Stimulated activated CD4-positive, alpha-beta T cell treated with anti-CD3 and anti-CD28 coated beads, Interleukin-15, amount 100 ng/mL, for 1 hour (primary cell): ENCODE measurements at places on chromosomes 2 and 18.

DNA sequence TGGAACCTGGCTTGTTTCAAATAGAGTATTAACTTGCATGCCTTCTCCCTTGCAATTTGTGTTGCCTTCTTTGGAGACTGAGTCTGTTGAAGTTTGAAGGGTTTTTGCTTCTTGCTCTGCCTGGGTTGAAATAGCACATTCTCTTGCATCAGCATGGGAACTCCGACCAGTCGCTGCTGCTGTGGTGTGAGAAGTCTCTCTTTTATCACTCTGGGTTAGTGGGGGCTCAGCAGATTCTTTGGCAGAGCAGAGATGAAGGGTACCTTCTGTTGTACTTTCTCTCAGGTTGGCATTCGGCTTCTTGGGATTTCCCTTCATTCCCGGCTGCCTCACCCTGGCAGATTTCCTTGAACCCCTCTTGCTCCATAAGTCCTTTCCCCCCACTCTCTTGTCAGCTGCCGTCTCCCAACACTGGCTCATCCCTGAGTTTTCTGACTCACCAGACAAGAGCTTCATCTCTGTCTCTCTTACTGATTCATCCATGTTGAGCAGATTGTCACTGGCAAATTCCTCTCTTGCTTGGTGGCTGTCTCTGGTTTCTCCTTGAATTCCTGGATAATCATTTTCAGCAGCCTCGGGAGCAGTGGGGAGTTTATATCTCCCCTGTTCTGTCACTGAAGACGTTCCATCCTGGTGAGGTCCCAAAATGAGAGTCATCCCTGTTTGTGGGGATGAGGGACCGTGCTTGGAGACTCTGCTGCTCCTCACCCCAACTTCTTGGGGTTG, 49.9 kb downstream of the ALPK2 start:
- DNase-seq: no peak

- DNase-seq: no peak
Measured at GRCh38 chr18:48762836-48763718, 187.7 kb downstream of the SMAD7 start.

GRCh38 chr2:137942833-137943677, 21.2 kb upstream of the HNMT start:
- DNase-seq: no peak

DNA sequence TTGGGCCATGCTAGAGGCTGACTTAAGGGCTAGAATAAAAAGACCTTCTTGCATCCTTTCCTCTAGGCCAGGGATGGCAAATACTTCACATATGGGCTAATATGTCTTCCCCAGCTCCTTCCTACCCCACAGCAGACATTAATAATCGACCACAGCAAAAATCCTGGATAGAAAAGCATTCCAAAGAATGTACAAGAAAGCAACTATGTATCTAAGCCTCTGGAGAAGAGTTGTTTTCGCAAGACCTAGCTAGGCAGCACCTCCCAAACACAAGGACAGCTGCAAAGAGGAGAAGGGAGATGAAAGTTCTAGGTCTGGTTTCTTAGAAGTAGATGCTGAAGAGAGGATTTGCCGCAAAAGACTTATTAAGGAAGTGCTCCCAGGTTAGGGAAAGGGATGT, 372.6 kb downstream of the SLC4A3 start:
- no peak for DNase-seq

DNA sequence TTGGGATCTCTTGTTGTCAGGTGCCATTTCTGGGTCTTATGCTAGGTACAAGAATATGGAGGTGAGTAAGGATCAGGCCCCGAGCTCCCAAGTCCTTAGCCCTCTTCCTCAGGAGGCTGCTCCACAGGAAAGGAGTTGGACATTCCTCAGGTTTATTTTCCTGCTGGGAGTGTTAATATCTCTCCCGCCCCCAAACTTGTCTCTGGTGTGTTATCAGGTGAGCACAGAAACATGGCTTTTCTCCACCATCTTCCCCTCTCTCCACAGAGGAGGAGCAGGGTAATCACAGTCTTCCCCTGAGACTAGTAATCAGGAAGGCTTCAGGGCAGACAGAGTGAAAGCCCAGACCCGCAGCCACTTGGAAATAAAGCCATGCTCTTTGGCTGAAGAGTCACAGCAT, 73.3 kb upstream of the CAPN13 start:
- no peak for DNase-seq

DNA sequence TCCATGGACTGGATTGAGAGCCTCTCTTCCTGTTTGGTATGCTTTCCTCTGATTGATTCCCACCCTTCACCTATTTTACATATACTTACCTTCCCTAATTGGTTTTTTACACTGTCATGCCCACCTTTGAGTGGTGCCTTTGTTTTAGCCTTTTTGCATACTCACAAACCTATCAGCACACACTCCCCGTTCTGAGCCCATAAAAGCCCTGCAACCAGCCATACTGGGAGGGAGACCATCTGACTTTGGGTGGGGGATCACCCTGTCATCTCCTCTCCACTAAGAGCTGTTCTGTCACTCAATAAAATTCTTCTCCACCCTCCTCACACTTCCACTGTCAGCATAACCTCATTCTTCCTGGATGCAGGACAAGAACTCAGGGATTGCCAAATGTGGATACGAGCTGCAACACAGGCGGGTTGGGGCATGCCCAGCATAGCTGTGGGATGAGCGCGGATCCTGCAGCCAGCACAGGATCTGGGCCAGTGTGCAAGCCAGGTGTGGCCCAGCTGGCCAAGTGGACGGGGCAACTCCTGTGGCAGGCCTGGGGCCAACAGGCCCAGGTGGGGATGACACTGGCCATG, 9.4 kb upstream of the MOB1A start:
- no peak for DNase-seq

DNA sequence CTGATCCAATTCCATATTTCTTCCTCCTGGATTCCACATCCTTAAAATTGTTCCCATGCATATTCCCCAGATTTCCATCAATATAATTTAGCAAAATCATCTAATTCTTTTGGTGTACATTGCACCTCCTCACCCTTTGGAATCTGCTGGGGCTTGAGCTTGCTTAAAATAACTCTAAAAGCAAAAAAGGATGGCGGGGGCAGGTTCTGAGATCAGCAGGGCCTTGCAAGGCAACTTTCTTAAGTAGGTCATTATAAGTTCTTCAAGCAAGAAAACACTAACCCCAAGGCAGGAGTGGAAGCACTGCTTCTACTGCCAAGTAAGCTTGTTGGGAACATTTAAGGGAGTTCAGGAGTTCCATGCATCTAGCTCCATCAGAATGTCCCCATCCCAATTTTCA, 254.3 kb upstream of the CCDC68 start:
- no peak for DNase-seq

DNA sequence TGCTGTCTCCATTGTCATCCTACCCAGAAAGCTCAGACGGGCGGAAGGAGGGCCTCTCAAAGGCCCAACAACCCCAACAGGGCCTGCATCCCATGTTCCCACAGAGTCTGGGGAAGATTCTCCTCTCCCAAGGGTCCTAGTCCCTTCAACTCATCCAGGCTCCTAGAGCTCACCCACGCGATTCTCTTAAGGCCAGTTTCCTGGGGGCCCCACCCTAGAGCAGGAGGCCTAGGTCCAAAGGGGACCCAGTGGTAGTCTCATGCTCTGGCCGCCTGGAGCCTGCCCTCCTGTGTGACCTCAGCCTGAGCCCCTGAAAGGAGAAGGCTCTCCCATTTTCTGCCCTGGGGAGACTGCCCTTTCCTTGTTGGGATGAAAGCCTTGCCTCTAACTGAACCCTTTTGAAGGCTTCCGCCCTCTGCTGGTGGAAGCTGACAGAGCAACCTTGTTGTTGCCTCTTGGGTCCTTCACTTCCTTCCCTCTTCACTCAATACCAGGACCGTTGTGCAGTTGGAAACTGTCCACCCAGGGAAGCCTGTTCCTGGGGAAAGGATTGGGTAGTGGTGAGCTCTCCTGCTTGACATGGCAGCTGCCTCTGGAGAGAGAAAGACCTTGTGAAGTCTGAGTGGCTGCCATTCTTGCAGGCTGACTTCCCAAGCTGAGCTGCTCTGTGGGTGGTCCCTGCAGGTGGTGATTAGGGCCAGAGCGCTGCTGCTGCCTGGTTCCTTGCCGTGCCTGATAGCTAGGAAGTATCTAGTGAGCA, 86.0 kb upstream of the ALPP start:
- no peak for DNase-seq
